ENCODE measurements at places on chromosomes 3 and 15.

DNA sequence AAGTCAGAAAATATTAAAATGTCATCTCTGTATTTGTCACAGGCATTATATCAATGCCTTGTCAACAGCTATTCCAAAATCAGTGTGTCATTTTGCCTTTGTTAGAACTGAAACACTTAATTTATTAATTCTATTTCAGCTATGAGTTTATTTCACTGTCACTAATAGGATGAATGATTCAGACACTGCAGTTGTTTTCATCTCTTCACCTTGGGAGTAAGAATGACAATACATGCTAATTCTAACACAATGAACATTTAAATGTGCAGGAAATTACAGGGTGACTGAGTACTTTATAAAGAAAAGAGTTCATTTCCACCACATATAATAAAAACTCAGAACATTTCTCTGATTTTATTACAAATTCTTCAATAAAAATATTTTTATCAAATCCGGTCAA is 109.7 kb downstream of the P2RY1 start:
- no peak for DNase-seq

GRCh38 chr3:60584250-60584649 is 667.0 kb downstream of the FHIT start:
- no peak for DNase-seq

- no peak for DNase-seq
Observed at GRCh38 chr15:78541744-78542034, 1.4 kb downstream of the PSMA4 start.

DNA sequence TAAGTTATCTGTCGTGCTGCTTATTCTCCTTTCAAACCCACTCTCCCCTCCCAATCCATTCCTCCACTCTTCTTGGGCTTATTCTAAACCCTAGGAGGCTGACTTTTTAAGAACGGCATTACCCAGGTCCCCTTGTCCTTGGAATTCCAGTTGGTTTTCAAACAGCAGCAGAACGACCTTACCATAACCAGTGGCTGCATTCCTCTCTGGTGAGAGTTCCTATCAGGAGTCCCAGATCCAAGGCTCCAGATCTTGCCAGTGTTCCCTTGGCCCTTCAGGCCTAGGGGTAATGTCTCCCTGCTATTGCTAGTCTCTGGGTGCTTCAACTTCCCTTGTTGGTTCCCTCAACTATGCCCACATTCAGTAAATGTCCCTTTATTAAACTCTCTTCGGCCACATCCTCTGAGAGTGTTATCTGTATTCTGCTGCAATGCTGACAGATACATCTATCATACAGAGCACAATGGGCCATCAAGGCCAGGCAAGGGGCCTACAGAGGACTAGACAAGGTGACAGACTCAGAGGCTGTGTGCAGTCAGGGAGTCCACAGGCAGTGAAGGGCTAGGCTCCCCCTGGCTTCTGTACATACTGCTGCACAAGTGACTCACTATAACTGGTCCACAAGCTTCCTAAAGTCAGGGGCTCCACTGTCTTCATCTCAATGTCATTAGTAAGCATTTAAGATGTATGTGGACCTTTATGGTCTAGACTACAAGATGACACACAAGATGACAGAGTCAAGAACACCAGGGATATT is 10.1 kb downstream of the LYSMD2 start:
- DNase-seq = no peak

DNA sequence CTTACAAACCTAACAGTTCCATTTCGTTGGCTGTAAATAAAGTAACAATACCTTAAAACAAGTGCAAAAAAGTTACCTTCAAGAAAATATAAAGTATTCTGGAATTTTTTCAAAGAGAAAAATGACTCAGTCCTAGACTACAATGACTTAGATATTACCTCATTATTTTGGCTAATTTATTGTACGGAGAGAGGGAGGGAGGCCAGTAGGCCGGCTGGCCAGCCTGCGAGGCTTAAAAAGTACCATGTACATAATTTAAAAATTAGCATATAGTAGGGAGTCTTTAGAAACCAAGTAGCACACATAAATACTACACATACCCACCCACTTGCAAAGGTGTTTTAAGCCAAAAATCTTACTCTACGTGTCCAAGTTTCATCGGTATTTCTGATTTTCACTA is 41.9 kb upstream of the MAP4 start:
- no peak for DNase-seq
